Spinal cord (tissue), 10 donors: ENCODE measurements at places on chromosomes 16 and 17. TPM values are rescaled to one million over a fixed set of nuclear protein-coding genes. Genes with fewer than 3 reads are reported as not detected.

CCL1 gene
- total RNA-seq, result not detected

NOG gene
- 7.5 TPM for total RNA-seq

ADORA2B gene
- total RNA-seq, result 35.0 TPM

ERBB2 gene
- total RNA-seq, result 92.5 TPM

GRCh38 chr16:17311333-17312093 is 159.2 kb downstream of the XYLT1 start:
- H3K27ac ChIP-seq, result no peak overlapping the region
- no peak for DNase-seq
- no peak overlapping the region for H3K4me3 ChIP-seq
- no peaks in the 10 kb centered on the region for H3K36me3 ChIP-seq
- H3K4me1 ChIP-seq, result peaks cover 35% of the 10 kb centered on the region

GRCh38 chr16:22638393-22639206 is 127.9 kb downstream of the NPIPB5 start:
- DNase-seq, result no peak
- H3K4me3 ChIP-seq, result no peak overlapping the region
- no peaks in the 10 kb centered on the region for H3K36me3 ChIP-seq
- H3K4me1 ChIP-seq, result no peaks in the 10 kb centered on the region

DNA sequence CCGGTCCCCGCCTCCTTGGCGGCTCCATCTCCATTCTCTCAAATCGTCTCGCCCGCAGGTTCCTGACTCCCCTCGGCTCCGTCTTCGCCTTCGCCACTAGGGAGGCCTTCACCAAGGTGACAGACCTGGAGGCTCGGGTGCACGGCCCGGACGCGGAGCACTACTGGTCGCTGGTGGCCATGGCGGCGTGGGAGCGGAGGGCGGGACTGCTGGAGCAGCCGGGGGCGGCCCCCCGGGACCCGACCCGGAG is 862 bp downstream of the GLTPD2 start:
- no peak for DNase-seq
- H3K27me3 ChIP-seq, result peaks cover 26% of the 10 kb centered on the region
- H3K27ac ChIP-seq, result no peak overlapping the region
- H3K4me3 ChIP-seq, result peak overlapping the region; percentile 66

DNA sequence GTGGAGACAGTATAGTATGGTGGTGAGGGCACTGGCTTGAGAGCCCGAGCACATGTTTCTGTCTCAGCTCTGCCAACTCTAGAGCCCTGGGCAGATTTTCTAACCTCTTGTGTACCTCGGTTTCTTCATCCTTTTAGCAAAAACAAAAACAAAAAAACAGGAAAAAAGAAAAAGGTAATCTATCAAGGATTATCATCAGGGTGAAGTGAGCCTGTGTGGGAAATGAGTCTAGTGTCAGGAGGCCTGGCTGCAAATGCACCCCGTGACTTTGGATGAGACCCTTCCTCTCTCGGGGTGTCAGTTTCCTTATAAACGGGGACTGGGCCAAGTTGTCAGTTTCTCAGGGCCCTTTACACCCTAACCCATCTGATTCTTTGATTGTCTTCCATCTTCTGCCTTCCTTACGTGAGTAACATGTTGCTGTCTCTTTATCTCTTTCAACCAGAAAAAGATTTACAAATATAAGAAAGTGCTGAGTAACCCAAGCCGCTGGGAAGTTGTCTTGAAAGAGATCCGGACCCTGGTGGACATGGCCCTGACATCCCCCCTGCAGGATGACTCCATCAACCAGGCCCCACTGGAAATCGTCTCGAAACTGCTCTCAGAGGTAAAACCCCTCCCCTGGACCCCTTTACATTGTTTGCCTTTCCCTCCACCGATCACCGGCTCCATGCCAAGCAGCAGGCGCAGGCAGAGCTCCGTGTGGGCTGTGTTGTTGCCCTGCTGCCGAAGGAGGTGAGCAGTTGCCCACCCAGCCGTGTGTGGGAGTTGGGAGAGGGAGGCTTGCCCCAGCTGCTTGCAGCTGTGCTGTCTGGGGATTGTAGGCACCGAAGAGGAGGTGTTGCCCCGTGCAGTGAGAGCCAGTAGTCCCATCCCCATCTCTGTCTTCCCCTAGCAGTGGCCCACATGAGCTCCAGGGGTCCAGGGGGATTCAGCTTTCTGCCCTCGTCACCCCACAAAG is 127.1 kb upstream of the PLCG2 start:
- H3K36me3 ChIP-seq, result peaks cover 33% of the 10 kb centered on the region
- no peak for DNase-seq
- H3K4me1 ChIP-seq, result peaks cover 51% of the 10 kb centered on the region
- no peaks in the 10 kb centered on the region for H3K27me3 ChIP-seq
- no peak overlapping the region for H3K4me3 ChIP-seq

GRCh38 chr17:78128551-78129350 is at the start of gene TMC6:
TSS of gene TMC6 (minus strand) at chr17:78128755. CDS start at chr17:78126832, 1,923 bp downstream.
- peak within 1 kb of the TSS; percentile 92 for H3K27ac ChIP-seq
- H3K36me3 ChIP-seq, result peaks cover 22% of the 10 kb centered on the region
- H3K4me1 ChIP-seq, result peaks cover 77% of the 10 kb centered on the region

DNA sequence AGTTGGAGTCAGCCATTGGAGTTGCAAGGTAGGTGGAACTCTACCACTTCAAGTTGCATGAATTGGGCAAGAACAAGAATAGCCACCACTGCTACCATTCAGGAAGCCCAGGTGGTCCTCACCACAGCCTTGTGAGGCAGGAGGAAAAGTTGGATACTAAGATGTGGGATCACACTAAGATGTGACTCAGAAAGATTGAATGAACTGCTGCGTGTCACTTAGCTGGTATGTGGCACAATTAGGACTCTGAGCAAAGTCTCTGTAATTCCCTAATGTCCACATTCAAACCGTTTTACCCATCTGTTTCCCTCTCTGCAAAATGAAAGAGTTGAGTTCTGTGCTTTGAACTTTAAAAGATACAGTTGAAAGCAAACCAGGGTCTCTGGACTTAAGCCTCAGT is 44.7 kb upstream of the HS3ST3A1 start:
- no peaks in the 10 kb centered on the region for H3K4me1 ChIP-seq
- no peak overlapping the region for H3K27ac ChIP-seq
- no peak overlapping the region for H3K4me3 ChIP-seq
- no peak for DNase-seq
- H3K36me3 ChIP-seq, result no peaks in the 10 kb centered on the region
- no peaks in the 10 kb centered on the region for H3K27me3 ChIP-seq

- H3K4me3 ChIP-seq, result no peak overlapping the region
- peak overlapping the region; percentile 94 for H3K27ac ChIP-seq
- peaks cover 28% of the 10 kb centered on the region for H3K36me3 ChIP-seq
- DNase-seq, result no peak
Measured at GRCh38 chr17:2086306-2086705, 31.4 kb downstream of the HIC1 start.

- peaks cover 29% of the 10 kb centered on the region for H3K27me3 ChIP-seq
- no peak for DNase-seq
- no peak overlapping the region for H3K4me3 ChIP-seq
- peaks cover 37% of the 10 kb centered on the region for H3K4me1 ChIP-seq
Measured at GRCh38 chr17:77282524-77283515, 142.1 kb downstream of the SEC14L1 start.

DNA sequence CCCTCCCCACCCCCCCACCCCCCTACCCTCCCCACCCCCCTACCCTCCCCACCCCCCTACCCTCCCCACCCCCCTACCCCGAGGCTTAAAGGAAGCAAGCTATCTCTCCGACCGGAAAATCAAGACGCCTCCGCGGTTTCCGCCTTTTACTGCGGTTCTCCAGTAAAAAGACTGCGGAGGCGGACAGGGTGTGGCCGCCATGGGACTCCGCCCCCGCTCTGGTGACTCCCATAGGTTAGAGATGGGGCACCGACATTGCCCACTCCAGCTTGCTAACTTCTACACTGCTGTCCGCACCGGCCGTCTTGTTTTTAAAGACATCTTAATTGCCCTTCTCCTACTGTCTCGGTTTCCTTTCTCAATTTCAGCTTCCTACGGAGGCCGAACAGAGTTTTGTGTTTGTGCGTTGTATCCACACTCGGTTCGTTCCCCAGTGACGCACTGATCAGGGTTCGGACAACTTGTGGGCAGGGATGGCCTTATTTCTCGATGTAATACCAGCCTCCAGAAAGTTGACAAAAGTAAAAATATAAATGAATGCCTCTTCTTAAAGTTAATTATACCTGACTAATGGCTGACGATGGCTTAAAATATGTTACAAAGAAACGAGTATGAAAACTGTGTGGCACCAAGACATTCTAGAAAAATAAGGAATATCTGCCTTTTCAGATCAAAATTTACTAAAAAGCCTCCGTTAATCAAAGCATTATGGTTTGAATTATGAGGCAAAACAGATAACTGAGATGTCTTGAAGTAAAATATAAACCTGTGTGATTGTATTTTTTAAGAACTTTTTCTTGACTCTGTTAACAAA is 1.1 kb upstream of the ZNF200 start:
- H3K4me3 ChIP-seq, result no peak overlapping the region
- H3K36me3 ChIP-seq, result peaks cover 13% of the 10 kb centered on the region
- peaks cover 16% of the 10 kb centered on the region for H3K4me1 ChIP-seq
- no peak overlapping the region for H3K27ac ChIP-seq
- DNase-seq, result no peak
- no peaks in the 10 kb centered on the region for H3K27me3 ChIP-seq

DNA sequence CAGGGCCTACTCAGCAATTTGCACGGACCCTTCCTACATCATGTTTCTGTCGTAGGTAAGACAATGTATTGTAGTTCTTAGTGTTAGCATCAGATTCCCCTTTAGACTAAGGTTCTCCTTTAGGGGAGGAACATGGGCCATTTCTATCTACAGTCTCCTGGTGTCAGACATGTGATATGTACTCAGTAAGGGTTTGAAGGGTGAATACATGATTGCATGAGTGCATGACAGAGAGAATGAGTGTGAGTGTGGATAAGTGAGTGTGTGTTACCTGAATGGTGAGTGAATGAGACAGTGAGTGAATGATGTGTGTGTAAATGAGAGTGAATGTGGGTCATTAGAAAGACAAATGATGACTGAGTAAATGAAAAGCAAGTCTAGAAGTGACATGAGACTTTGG is 476.8 kb downstream of the HAPSTR1 start:
- no peaks in the 10 kb centered on the region for H3K27me3 ChIP-seq
- H3K36me3 ChIP-seq, result no peaks in the 10 kb centered on the region
- no peak overlapping the region for H3K4me3 ChIP-seq
- no peak overlapping the region for H3K27ac ChIP-seq
- H3K4me1 ChIP-seq, result no peaks in the 10 kb centered on the region
- DNase-seq, result no peak
